ENCODE measurements at places on chromosomes 2 and 18.

DNA sequence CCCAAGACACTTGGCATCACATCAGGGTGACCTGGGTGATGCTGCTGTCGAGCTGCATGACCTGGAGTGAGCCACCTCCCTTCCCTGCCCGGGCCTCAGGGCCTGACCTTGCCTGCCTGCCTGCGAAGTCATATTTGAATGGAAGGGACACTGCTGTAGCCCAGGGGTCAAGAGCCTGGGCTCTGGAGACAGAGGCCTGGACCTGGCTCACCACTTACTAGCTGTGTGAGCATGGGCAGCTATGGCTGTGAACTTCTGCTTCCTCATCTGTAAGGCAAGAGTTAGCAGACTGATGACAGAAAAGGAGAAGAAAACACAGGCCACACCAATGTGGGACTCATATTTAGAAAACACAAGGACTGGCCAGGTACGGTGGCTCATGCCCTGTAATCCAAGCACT lies 118.7 kb downstream of the ZFP36L2 start:
- DNase-seq = no peak

DNA sequence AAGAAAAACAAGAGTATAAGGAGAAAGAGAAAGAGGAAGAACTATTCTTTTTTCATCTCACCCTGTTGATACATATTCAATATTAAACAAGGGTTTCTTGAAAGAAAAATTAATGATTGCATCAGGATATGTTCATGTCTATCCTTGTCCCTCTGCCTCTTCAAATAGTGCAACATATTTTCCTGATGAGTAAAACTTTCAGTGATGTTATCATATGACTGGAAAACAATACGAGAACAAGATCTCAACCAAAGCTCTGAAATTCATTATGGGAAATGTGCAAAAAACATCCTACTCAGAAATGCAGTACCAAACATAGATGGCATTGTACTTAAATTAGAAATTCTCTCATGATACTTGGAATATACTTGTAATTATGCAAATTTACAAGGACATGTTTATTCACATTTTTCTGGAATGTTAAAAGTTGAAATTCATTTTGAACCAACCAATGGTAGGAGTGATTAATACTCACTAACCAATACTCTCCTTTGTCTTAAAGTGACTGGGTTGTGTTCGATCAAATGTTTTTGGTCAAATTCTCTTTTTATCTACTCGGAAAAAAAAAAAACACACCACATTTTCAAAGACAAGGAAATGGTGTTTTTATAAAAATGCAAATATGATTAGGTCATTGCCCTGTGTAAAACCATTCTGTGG lies 148.9 kb upstream of the GULP1 start:
- no peak for DNase-seq

DNA sequence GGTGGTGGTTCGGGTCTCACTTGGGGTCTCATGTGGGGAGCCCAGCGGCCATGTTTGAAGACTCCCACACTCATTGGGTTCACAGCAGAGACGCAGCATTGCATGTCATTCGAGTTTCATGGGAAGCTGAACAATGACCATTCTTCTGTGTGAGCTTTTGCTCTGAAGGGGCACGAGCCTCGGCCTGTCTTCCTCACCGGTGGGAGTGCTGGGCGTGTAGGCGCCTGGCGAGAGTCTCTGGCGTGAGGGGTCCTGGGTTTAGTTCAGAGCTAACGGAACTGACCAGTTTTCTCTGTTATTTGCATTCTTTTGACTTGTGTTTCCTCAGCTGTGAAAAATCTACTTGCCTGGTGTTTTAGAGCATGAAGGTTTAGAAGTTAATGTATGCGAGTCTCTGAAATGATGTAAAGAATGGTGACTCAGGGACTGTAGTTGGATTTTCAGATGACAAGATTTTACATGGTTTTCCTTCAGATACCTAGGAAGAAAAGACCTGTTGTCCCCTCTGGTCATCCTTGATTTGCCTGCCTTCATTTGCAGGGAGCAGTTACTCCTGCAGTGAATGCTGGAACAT lies 98.1 kb downstream of the ARMC9 start:
- DNase-seq = no peak

GRCh38 chr2:207324001-207324400 lies 158.3 kb upstream of the KLF7 start:
- DNase-seq = no peak

DNA sequence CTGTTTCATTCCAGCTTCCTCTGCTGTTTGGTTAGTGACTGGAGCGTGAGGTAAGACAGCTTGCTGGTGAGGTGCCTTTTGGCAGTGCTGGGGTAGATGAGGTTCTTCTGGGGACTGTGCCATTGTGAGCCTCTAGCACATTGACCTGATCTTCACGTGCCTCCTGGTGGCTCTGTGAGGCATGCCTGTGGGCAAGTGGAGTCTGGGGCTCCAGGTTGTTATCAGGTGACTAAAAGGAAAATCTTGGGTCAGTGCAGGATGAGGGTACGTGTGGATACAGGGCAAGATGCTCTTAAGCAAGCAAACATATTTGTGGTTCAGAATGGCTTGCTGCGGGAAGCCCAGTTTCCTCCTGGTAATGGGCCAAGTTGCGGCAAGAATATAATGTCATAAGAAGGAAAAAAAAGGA lies 75.4 kb downstream of the FHOD3 start:
- DNase-seq = no peak

Data from naive thymus-derived CD4-positive, alpha-beta T cell (primary cell).